ENCODE measurements at places on chromosomes 5 and 9.

DNA sequence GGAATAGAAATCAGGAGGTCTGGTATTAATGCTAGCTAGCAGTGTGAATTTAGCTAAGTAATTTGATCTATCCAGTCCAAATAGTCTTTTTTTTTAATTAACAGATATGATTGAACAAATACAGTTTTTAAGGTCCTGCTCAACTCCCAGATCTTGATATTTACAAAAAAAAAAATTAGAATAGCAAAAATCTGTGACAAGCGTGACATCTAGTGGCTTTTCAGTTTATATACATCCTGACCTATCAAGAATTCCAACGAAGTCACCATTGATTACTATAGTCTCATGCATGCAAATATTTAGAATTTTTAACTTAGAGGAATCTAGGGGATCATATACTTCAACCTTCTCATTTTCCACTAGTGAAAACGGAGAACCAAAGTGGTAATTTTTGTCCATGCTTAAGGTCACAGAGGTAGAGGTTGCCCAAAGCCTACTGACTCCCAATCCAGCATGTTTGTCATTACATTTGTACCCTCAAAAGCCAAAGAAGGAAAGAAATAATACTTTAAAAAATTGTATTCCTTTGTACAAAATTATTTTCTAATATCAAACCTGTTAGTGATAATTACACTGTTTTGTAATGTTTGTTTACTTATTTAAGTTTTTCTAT, 17.6 kb upstream of the TARS1 start:
- DNase-seq: no peak

DNA sequence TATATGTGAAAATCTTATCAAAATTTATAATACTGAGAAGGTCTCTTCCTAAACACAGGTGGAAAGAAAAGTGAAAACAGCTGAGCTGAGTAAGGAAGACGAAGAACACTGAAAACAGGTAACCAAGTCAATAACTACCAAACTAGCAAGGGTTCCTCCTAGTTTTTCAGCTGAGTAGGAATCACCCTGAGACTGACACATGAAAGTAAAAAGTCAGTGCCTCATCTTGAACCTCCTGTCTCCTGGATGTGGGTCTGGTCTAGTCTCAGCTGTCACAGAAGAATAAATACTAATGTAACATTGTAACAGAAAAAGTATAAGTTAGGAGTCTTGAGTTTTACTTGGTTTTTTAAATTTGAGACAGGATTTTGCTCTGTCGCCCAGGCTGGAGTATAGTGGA, 121.0 kb downstream of the MEF2C start:
- no peak for DNase-seq

GRCh38 chr5:165185716-165186115, 1680.3 kb downstream of the MAT2B start:
- DNase-seq: no peak

- DNase-seq: no peak
Observed at GRCh38 chr5:149345892-149346222, 558 bp downstream of the GRPEL2 start.

- DNase-seq: no peak
Observed at GRCh38 chr9:134192951-134193731, 28.8 kb upstream of the RNU6ATAC start.

- no peak for DNase-seq
Observed at GRCh38 chr5:147044572-147045273, 166.2 kb upstream of the PPP2R2B start.

DNA sequence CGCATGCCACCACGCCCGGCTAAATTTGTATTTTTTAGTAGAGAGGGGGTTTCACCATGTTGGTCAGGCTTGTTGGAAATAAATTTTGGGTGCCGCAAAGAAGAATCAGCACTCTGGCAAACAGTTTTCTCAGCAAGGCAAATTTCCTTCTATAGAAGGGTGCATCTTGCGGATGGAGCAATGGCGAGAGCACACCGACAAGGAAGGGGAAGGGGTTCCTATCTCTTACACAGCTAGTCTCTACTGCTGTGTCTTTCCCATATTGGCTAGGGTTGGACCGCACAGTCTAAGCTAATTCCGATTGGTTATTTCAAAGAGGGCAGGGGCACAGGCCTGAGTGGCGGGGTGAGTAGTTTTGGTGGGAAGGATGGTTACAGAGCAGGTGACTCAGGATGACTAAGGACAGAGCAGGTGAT, 707 bp downstream of the GTF3C5 start:
- no peak for DNase-seq

- no peak for DNase-seq
Observed at GRCh38 chr5:75045071-75045470, 7.3 kb downstream of the GCNT4 start.

- DNase-seq: no peak
Observed at GRCh38 chr5:17114233-17114632, 103.2 kb upstream of the BASP1 start.

DNA sequence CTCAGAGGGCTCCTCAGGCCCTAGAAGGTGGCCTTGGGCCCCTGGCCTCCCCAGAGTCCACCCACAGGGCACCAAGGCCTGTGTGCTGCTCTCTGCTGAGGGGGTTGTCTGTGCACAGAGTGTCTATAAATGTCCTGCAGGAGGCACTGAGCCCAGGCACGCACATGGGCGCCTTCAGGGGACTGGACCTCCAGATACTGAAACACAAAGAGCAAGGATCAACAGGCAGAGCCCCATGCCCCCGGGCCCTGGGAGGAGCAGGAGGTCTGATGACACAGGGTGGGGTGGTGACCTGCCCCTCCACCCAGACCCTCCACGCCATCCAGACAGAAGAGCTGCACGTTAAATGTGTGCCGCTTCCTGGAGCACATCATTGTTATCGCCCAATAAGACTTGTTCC, 64.6 kb upstream of the SIMC1 start:
- DNase-seq: no peak

DNA sequence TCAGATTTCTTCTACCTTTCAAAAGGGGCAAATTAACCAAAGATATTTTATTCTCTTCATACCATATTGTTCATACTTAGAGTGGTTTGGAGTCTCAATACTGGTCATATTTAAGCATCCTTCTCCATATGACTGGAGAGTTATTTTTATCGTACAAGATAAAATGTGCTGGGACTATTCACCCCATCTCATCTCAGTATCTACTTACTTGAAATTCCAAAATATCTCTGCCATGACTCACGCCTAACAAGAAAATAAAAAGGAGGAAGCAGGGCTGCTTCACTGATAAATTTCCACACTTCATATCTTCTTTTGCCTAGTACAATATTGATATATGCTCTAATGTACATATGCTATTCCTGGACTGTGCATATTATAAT, 277.9 kb upstream of the CDH9 start:
- DNase-seq: no peak

DNA sequence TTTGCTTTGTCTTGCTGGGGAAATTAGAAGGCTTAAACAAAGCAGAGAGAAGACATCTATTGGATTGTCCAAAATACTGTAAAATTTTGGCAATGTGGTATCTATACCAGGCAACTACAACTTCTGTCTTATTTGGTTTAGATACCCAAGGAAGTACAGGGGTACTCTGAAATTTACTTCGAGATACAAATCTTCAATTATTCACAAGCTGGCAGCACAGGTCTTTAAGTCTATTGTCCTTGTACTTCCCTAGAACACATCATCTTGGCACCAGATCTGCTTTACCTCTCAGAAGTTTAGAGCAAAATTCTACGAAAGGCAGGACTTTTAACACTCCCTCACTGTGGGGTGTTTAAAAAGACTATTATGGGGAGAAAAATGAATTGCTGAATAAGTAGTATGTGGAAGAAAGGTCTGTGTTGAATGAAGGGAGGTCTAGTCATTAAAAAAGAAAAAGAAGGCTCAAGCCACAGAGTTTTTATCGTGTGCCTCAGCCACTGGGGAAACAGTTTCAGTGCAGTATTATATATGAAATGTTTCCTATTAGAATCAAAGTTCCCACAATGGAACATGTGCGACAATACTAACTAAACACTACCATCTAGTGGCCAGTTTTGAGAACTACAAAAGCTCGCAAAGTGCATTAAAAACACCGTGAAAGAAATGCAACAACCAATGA, 93.7 kb downstream of the PDE4D start:
- DNase-seq: peak; percentile 22

- no peak for DNase-seq
Observed at GRCh38 chr5:138096363-138096762, 12.5 kb downstream of the WNT8A start.

DNA sequence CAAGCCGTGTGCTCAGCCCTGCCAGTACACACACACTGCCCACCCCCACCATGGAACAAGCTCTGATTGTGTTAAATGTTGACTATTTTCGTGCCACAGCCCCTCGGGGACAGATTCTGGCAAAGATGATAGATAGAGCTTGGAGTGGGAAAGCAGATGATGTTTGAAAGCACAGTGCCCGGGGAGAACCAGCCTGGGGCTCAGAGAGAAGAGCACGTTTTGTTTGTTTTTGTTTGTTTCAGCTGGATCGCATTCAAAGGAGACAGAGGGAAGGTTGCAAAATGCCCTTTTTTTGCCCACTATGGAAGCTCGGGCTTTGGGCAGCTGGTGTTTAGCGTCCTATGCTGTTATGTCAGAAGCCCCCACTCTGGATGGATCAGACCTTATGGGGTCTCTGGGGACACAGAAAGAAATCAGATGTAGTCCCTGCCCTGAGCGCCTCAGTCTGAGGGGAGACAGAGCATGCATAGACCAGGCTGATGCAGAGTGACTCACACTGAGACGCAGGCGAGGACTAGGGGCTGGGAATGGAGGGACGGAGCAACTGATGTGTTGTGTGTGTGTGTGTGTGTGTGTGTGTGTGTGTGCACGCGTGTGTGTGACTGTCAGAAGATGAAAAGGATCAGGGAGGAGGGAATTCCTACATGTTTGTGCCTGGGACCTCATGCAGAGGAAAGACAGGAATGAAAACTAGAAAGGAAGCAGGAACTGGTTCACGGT, 229.7 kb downstream of the MELK start:
- DNase-seq: no peak

DNA sequence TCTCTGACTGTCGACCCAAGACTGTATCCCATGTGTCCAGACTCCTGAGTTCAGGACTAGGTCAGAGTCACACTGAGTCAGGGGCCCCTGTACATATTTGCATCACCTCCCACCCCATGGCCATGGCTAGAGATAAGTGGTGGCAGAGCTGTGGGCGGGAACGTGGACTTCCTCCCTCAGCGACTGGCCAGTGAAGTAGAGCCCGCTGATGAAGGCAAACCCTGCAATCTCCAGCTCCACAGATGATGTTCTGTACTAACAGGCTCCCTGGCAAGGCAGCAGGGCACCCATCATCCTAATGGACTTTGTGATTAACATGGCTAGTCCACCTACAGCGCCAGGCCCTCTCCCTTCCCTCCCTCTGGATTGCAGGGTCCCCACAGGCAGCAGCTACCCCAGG, 110.5 kb upstream of the LRRTM2 start:
- no peak for DNase-seq

- no peak for DNase-seq
Observed at GRCh38 chr5:24065779-24066178, 558.4 kb downstream of the PRDM9 start.

DNA sequence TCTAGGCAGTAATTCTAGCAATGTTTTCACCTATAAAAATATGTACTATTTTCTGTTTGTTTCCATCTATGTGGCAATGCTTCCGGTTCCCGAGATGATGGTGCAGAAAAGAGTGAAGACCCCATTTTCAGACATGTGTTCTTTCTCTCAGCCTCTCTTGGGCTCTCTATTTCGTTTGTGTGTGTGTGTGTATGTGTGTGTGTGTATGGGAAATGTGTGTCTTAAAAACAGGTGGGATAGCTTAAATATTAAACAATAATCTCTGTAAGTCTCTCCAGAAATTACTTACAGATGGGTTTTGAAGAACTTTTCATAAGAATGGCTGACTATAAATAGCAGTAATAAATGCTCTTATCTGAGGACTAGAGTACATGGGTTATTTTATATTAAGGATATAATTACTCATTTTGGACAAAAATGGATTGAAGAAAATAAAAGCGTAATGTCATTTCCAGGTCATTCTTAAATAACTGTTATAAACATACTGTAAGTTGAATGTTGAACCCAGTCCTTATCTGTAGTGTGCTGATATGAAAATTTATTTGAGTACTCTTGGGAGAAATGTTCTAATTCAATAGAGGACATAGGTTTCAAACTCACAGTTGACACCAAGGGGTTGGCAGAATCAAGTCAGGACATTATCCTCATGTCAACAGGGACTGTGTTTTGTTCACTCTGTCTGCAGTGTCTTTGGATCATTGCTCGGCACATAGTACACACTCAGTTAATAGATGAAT, 31.1 kb downstream of the PCSK5 start:
- no peak for DNase-seq

GRCh38 chr9:82563094-82563493, 499.8 kb downstream of the RASEF start:
- no peak for DNase-seq

DNA sequence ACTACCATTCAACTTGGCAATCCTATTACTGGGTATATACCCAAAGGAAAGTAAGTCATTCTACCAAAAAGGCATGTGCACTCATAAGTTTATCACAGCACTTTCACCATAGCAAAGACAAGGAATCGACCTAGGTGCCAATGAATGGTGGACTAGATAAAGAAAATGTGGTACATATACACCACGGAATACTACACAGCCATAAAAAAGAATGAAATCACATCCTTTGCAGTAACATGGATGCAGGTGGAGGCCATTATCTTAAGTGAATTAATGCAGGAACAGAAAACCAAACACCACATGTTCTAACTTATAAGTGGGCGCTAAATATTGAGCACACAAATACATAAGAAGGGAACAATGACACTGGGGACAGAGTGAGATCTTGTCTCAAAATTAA, 65.8 kb upstream of the SUB1 start:
- DNase-seq: no peak

DNA sequence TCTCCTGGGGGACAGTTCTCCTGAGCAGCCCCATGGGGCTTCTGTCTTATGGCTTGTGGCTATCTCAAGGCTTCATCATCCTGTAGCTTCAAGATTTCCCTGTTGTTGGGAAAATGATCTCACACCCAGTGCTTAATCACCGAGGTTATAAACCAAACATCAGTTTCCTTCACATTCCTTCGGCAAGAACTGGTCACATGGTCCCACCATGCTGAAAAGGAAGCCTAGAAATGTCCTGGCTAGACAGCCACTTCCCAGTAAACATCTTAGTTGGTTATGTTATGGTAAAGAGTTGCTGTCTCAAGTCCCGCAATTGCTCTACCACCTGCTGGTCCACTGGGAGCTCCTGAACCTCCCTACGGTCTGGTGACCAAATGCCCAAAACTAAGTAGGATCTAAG, 66.0 kb downstream of the RAB3C start:
- no peak for DNase-seq
